NCI-H446 (cell line): ENCODE measurements at places on chromosomes 3 and 15.

DNA sequence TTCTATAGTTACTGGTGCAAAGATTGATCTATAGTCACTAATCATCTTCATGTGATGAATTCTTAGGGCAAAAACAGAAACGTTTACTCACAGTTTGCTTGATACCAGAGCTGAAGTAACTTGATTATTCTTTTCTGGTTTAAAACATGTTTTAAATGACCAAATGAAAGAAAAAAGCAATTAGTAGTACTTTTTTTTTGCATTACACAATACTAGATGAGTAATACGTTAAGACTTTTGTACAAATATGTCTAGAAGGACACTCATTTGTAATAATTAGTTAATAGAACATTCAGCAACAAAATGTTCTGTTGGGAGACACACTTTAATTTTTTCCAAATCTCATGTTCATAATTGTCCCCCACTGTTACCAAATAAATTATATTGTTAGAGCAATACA, 523.2 kb downstream of the SOX2 start:
- DNase-seq, result no peak

DNA sequence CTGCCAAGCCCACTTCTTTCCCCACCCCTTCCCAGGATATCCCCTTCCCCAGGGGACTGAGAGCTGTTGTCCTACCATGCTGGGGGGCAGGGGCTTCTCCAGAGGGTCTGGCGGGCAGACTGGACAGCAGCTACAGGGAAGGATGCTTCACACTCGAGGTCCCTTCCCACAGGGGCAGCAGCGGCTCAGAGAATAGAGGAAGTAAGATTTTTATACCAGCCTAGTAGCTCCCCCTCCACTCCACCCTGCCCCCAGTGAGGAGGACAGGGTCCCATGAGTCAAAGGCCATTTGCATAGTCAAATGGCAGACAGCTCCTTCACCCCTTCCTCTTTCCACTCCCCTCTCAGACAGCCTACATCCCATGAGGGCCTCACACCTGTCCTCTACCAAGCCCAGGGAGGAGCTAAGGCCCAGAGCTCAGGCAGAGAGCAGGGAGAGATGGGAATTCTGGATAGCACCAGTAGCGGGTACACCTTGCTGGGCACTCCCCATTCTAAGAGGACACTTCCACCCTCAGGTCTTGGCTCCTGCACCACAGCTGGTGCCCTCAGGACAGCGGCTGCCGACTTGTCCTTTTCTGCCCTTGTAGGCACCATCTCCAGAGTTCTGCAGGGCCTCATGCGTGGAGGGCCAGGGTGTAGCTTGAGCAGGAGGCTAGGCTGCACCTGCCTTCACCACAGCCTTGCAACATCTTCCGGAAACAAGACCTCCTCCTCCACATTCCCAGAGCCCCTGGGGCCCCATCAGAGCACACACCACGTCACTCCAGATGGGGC, at the start of gene TLR9:
TLR9 (minus strand) TSS at position 194 of the 777 bp plus-strand sequence; CDS start at position 78, 116 bp downstream.
- no peak for DNase-seq

DNA sequence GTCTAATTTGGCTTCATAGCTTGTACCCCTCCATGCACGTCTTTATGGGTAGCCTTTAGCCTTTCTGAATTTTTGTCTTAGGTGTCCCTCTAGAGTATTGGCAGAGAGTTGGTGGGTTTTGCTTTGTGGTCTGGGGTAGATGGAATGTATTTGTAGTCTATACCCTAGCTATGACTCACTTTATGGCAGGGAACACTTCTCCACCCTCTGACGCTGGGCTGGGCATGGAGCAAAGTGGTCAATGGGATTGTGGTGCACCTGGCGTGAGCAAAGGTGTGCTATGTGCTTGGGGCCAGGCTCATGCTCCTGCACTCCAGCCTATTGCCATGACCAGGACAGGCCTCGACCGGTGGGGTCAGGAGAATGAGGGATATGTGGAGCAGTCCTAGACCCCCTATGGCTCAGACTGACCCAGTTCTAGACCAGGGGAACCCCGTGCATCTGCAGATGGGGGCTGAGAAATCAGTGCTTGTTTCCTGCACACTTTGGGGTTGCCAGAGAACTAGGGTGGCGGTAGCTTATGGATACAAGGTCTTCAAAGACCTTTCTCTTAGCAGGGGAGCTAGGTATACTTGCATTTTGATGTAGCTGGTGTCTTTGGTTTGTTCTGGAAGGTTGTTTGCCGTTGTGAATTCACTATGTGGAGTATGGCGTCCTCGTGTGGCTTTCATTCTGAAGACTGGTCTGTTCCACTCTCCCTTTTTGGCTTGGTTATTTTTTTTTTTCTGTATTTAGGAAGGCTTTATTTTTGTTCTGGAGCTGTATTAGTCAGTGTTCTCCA, 49.4 kb upstream of the RPL32 start:
- no peak for DNase-seq

- DNase-seq, result no peak
These were observed 24.5 kb upstream of the RASA2 start for GRCh38 chr3:141462176-141462859.

DNA sequence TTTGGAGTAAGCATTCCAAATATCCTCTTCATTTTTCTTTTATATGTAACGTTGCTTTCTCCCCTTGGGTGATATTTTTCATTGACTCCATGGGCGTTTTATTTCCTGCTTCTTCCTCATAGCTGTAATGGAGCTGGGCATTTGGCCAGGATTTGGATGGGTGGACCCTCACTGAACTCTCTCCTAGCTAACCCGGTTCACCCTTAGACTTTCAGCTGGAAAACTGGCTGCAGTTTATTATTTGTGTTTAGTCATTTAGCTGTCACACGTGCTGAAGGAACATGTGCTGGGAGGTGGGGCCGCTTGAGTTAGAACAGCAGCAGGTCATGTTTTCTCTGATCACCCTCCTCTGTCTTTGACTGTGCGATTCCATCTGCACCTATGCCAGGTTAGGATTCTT, 407.6 kb downstream of the ZIC1 start:
- no peak for DNase-seq

- DNase-seq, result no peak
These were observed 30.0 kb upstream of the TRAK1 start for GRCh38 chr3:42061025-42061712.

- DNase-seq, result peak; percentile 29
These were observed 73.7 kb downstream of the IGSF11 start for GRCh38 chr3:118960876-118961450.

DNA sequence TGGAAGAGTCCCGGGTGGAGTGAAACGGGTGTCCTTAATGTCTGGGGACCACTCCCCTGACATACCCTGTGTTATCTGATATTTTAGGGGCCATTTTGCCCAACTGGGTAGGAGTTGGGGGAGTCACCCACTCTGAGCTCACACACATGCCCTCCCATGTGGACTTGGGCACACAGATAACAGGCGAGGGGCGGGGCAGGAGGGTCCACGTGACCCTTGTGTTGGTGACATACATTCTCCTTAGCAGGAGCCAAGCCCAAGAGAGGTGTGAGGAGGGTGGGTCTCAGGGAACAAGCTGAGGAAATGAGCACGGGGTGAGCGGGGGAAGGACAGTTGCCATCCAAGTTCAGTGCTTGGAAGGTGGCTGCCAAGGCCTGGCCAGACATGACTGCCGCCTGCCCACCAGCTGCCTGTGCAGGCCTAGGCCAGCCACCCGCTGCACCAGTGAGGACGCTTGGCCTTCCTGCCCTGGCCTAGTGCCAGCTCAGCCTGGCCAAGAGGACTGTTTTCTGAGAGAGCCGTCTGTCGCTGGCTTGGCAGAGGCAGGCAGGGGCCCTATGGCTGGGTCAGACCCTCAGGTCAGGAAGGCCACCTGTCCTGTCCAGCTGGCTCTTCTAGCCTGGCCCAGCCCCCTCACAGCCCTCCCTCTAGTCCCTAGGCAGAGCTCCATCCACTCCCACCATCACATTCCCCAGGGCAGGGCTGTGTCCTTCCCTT, 31.3 kb upstream of the TMEM115 start:
- peak; percentile 88 for DNase-seq

DNA sequence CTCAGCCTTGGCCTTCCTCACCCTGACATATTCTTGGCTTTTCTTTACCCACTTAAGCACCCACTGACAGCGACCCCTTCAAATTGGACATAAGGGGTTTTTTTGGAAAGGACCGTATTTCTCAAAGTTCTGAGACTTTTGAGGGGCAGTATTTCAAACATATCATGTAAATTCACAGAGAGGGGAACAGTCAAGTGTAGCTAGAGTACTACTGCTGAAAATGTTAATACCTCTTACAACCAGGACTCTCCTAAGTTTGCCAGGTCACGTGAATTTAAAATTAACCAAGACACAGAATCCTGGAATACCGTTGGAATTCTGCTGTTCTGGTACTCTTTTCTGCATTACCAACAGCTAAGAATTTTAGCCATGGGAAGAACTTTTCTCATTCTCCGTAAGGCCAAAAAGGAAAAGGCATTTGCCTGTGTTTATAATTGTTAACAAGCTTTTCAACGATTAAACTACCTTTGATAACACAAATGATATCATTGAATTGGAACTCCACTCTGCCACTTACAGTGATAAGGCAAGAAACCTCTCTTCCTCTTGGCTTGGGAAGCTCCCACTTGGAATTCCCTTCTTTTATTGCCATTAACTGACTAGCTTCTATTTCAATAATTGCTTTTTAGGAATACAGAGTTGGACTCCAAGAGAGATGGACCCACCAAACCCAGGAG, 597 bp upstream of the GBE1 start:
- DNase-seq, result no peak
